ENCODE measurements at places on chromosomes 11 and 22.

GRCh38 chr22:18091478-18091877, 13.7 kb downstream of the PEX26 start:
- DNase-seq = no peak

GRCh38 chr11:70433966-70434812, 35.9 kb downstream of the CTTN start:
- no peak for DNase-seq

DNA sequence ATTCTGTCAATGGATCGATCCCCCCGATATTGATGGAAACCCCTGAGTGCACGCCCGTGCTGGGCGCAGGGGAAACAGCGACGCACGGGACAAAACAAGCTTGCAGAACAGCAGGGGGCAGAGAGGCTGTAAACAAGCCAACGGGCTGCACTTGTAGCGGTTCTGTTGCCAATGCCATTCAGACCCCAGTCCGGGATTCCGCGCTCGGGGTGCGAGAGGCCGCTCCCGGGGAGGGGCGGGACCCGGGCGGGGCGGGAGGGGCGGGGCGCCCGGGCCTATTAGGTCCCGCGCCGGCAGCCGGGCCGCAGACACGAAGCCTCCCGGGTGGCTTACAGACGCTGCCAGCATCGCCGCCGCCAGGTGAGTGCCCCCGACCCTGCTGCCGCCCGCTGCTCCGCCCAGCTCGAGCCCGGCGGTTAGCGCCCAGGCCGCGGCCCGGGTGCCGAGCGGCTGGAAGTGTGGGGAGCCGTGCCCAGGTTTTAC, at the start of gene BIK:
Gene BIK (plus strand): TSS at position 307 of the 483 bp plus-strand sequence. CDS start 13,273 bp downstream, outside the sequence.
- DNase-seq = peak; percentile 37

DNA sequence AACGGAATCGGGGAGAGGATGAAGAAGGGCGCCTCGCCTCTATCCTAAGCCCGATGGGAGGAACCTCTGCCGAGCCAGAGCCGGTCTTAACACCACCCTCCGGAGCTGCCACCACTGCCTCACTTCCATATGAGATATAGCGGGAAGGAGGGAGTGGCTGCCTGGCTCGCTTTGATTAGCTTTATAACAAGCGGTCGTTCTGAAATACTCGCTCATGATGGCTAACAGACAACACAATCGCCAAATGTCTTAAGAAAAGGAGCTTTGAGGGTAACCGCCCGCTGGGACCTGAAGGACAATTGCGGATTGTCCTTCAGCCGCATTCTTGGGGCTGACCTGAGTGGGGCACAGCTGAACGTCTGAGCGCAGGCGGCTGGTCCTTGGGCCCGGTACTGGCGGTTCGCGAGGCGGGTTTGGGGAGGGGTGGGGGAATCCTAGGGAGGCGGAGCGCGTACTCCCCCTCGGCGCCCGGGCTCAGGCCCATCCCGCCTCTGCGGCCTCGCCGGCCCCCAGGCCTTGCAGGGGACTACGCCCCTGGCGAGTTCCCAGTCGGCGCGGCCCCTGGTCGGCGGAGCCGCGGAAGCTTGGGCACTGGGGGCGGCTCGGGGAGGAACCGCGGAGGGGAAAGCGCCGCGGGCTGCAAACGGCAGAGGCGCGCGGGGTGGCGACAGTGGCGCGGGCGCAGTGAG, at the start of gene PLAAT5:
Gene PLAAT5 (minus strand): TSS at position 617 of the 689 bp plus-strand sequence. CDS start 133 bp downstream, at position 484.
- no peak for DNase-seq

- DNase-seq = peak; percentile 77
Observed at GRCh38 chr11:128290106-128290840, 297.1 kb downstream of the ETS1 start.

- DNase-seq = no peak
Observed at GRCh38 chr22:40635940-40636379, 559 bp downstream of the MRTFA start.

GRCh38 chr11:125091247-125091876, 20.1 kb downstream of the TMEM218 start:
- DNase-seq = peak; percentile 37

DNA sequence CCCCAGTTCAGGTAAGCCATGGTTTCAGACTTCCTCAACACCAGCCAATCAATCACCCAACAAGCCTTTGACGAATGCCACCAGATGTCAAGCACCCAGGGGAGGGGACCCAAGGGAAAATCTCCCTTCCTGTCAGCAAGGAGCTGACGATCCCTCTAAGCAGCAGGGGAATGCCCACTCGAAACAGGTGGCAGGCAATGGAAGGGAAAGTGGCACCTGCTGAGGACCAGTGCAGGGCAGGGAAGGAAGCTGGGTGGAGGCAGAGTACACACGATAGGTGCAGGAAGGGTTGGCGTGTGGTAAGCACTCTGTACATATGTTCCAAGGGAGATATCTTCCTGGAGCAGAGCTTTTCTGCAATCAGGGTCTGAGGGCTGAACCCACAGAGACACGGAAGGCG, 11.7 kb upstream of the CREB3L1 start:
- DNase-seq = no peak

- no peak for DNase-seq
Observed at GRCh38 chr11:41458154-41458553, 1.3 kb downstream of the LRRC4C start.

DNA sequence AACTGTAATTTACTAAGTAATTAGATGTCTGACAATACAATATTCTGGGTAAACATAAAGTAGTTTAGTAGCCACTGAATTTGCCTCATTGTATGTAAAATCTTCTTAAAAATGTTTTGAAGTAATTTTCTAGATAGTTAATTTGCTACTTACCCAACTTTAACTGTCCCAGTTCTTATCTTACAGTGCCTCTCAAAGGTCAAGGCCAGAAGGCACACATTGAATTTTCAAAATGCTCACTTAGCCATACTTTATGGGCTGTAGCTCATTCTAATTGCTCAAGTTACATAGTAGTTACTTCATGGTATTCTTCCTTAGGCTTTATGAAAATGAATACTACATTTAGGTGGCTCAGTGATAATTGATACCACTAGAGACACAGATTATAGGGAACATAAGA, 666.6 kb downstream of the CNTN5 start:
- no peak for DNase-seq

GRCh38 chr22:27295040-27295439, 506.5 kb downstream of the MN1 start:
- DNase-seq = no peak
